ENCODE measurements at places on chromosomes 5 and 9.

DNA sequence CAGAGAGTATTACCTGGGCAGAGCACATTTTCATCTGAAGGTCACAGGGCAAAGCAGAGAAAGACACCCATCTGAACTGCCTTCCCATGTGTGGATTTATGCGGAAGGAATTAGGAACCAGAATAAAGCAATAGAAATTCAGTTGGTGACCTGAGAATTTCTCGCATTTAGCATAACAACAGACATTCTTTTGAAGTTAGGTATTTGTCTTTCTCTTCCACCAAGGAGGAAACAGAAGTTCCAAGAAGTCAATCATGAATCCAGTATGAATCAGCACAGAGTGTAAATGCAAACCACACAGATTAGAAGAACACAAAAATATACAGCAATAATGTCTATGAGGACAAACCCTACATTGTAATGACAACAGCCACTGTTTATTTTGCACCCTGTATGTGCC, 515.2 kb upstream of the BRINP1 start:
- DNase-seq = no peak

- no peak for DNase-seq
Measured at GRCh38 chr5:1268666-1269065, 26.2 kb downstream of the TERT start.

- no peak for DNase-seq
Measured at GRCh38 chr5:160456480-160457177, 35.0 kb downstream of the PTTG1 start.

GRCh38 chr5:38379350-38379937, 121.1 kb downstream of the EGFLAM start:
- no peak for DNase-seq

GRCh38 chr9:116147821-116148220, 5.8 kb upstream of the PAPPA start:
- DNase-seq = no peak

DNA sequence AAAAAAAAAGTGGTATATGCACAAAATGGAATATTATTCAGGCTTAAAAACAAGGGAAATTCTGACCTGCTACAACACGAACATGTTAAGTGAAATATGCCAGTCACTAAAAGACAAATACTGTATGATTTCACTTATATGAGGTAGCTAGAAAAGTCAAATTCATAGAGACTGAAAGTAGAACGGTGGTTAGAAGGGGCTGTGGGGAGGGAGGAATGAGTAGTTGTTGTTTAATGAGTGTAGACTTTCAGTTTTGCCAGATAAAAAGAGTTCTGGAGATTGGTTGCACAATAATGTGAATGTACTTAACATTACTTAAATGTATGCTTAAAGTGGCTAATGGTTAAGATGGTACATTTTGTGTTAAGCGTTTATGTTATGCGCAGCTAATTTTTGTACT, 79.5 kb upstream of the IL12B start:
- DNase-seq = no peak

DNA sequence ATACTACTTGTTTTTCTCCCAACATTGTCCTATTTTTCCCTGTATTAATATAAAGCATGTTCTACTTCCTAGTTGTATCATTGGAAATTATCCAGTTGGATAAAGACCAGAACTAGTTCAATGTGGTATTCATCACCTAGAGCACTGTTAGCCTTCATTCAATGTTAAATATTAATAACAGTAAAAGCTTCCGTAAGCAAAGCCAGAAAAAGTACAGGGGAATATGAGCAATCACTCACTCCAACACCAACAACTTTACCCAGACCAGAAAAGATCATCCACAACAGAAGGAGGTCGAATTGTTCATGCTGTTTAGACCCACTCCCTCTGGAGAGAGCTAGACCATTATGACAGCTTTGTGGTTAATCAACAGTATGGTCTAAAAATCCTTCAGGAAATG, 728.4 kb downstream of the MAT2B start:
- no peak for DNase-seq

- DNase-seq = no peak
Measured at GRCh38 chr5:79396265-79396664, 117.7 kb downstream of the HOMER1 start.

DNA sequence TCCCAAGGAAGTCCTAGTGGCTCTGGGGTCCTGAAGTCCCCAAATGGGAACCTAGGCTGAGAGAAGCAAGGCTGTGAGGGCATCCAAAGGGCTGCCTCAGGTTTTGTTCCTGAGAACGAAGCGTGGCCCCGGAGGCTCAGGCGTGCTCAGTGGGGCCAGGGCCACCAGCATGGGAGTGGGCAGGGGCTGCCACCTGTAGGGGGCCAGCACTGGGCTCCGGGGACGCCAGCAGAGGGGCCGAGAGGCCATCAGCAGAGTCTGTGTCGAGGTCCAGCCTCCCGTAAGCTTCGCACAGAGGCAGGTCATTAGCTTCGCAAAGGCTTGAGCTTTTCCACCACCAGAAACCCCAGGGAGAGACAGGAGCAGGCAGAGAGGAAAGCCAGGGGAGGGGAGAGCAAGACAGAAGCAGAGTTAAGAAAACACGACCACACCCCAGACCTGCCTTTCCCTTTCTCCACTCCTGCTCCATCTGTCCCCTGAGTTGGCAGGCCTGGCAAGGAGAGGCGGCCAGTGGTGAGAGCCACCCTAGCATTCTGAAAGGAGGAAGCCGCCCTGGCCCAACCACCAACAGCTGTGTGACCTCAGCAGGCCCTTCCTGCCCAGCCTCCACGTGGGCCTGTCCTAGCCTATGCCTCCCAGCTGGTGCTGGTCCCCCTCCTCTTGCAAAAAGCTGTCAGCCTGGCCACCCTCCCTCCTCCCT, 5.5 kb upstream of the SURF6 start:
- no peak for DNase-seq

DNA sequence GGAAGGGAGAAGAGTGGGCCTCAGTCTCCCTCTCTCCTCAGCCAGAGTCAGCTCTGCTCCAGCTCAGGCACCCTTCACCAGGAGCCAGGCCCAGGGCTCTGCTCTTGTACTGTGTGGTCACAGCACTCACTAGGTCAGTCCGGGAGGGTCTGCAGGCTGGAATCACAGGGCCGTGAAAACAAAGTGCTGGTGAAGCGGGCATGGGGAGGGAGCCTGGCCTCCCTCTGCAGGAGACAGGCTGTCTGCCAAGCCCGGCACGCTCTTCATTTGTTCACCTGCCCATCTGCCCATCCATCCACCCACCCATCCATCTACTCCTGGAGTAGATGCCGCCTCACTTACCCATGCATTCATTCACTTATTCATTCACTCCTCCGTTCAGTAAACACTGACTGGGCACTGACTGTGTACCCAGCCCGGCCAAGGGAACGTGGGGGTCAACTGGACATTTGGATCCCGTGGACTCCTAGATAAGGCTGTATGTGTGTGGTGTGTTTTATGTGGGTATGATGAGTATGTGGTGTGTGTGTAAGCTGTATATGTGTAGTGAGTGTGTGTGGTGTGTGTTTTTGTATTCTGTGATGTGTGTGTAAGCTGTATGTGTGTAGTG, 3.6 kb downstream of the SPAAR start:
- no peak for DNase-seq

DNA sequence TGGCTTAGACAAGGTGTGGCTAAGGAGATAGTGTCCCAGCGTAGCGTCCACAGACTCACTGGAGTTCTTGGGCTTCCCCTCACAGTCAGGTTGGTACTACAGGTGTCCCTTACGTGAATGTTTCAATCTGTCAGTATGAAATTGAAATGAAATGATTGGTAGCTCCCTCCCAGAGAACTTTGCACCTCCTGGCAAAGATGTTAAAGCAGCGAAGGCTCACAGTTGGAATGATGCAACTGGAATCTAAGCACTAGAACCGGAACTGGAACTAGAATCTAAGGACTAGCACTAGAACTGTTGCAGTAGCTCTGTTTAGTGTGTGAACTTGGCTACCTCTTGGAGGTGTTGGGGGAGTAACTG, 1.1 kb downstream of the SLC31A1 start:
- no peak for DNase-seq

DNA sequence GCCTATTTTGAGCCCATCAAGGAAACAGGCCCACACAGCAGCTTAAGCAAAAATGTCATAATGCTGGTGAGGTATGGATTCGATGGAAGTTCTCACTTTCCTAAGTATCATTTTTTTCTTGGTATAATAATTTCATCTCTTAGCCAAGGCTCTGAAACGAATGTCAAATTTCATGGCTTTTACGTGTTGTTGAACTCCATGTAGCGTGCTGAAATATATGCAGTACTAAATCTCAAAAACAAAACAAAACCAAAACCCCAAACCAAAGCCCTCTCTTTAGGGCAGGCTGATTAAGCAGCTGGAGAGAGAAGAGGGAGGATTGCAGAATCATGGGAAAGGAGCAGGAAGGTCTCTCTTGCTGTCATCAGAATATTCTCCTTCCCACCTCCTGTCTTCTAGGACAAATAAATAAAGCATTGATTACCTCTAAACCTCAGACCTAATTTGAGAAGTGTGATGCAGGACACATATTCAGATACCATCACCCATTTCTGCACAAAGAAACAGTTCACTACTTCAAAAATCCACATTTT, 58.3 kb downstream of the TMEM174 start:
- no peak for DNase-seq

Data from T-helper 17 cell (primary cell).